ENCODE measurements at places on chromosomes 5 and 9. TPM values are rescaled to one million over a fixed set of nuclear protein-coding genes. Genes with fewer than 3 reads are reported as not detected.
A peak's percentile ranks its signal among the peaks of the same experiment; 100 is the strongest.

DNA sequence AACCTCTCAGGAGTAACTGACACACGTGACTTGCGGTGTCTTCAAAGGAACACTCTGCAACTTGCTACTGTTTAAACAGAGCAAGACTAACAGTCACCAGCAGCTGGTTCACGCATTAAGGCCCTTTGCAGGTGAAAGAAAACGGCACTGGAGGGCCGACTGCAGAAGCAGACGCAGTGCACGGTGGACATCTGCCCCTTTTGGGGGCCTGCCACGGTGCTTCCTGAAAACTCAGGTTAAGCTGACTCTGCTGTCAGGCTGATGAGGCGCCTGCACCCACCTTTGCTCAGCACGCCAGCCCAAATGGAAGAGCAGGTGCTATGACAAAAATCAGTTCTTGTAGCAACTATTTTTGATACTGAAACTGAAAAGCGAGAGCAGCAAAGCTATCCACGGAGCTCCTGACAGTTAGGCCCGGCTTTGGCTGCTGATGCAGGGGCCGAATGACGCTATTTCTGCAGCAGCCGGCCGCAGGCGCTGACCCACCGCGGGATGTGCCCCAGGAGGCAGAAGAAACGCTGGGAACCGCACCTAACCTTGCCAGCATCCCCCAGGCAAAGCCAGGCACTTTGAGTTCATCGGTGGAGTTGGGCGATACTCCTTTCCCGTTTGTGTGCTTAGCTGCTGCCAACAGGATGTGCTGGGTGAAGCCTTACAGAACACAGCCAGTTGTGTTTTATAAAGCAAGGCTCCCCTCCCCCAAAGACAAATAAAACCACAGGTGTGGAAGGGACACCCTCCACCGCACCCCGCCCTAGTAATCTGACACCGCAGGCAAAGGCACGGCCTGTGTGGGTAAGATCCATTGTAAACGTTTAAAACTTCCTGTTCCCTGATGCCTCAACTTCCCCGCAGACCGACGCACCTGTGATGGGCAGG is 21.1 kb upstream of the TERT start:
- peaks cover 36% of the 10 kb centered on the region for H3K36me3 ChIP-seq
- no peaks in the 10 kb centered on the region for H3K27me3 ChIP-seq
- H3K27ac ChIP-seq, result peak overlapping the region; percentile 71
- DNase-seq, result peak; percentile 85
- peaks cover 19% of the 10 kb centered on the region for H3K4me1 ChIP-seq

DNA sequence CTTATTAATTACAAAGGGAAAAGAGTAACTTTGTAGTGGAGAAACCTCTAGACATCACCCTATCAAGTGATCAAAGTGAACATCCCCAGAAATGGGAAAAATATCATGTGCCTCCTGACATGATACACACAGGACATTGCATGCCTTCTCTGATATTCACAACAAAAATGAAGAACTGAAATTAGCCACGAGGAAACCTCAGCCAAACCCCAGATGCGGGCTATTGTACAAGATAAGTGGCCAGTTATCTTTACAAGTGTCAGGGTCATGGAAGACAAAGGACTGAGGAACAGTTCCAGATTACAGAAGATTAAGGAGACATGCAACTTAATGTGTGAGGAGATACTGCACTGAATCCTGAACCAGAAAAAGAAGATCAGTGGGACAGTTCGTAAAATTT is 23.8 kb upstream of the NPM1 start:
- no peaks in the 10 kb centered on the region for H3K36me3 ChIP-seq
- no peak for DNase-seq
- H3K27me3 ChIP-seq, result no peaks in the 10 kb centered on the region
- H3K4me1 ChIP-seq, result no peaks in the 10 kb centered on the region

DNA sequence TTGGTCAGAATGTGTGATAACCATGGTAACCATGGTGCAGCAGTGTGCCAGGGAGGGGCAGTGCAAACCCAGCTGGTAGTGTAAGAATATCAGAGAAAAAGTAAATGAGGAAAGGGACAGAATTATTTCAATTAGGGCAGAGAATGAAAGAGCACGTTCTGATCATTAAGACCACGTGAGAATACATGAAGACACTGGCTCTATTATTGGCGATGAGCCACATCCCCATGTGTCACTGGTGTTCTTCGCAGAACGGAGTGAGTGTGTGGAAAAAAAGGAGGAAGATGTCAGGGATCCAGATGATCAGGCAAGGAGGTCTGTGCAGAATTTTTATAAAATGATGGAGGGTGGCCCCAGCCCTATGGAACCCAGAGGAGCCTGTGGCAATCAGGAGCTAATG is 315.5 kb downstream of the SEMA5A start:
- no peaks in the 10 kb centered on the region for H3K36me3 ChIP-seq
- H3K27ac ChIP-seq, result no peak overlapping the region
- DNase-seq, result no peak
- H3K27me3 ChIP-seq, result no peaks in the 10 kb centered on the region
- H3K4me3 ChIP-seq, result no peak overlapping the region

DNA sequence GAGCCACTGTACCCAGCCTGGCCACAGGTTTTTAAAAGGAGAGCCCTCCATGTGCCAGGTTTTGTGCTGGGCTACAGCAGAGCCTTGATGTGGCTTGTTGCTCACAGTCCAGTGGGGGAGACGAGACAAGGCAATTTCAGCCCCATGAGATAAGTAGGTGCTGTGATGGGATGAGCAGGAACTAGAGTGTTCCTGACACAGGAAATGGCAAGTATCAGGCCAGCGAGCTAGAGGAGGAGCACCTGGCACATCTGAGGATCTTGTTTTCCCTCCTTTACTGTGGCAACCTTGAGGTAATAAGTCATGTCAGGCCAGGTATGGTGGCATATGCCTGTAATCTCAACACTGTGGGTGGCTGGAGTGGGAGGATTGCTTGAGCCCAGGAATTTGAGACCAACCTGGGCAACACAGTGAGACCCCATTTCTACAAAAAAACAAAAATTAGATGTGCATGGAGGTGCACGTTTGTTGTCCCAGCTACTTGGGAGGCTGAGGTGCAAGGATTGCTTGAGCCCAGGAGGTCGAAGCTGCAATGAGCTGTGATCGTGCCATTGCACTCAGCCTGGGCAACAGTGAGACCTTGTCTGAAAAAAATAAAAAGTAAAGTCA is 3.8 kb upstream of the ZDHHC12 start:
- no peaks in the 10 kb centered on the region for H3K27me3 ChIP-seq
- no peak for DNase-seq
- no peak overlapping the region for H3K4me3 ChIP-seq

INSL6 gene
- not detected for total RNA-seq

DNA sequence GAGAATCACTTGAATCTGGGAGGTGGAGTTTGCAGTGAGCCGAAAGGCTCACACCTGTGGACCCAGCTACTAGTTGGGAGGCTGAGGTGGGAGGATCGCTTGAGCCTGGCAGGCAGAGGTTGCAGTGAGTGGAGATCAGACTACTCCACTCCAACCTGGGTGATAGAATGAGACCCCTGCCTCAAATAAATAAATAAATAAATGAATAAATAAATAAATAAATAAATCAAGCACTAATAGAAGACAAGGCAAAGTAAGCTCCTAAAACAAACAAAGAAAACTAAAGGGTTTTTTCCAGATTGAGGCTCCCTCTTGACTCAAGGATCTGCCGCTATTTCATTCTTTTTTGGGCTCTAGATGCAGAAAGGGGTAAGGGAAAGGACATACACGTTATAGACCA is 34.7 kb upstream of the CLINT1 start:
- no peaks in the 10 kb centered on the region for H3K4me1 ChIP-seq
- no peak for DNase-seq
- no peak overlapping the region for H3K4me3 ChIP-seq

DNA sequence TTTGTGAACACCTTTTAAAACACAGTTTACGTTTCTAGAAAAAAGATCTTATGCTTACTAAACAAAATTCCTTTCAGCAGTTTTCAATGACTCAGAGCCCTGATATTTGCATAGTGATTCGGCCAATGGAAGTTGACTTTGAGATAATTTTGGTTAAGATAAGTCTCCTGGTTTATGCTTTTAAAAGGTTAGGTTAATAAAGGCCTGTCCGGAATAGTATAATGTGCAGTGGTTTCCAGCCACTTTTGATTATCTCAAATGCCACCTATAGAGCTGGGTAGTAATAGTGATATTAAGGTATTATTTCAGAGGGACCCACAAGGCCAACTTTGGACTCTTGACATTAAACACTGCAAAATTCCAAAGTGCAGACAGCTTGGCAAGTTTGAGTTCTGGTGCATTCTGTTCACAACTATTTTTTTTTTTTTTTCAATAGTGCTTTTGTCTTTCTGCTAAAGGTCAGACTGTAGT is 86.1 kb downstream of the F2RL2 start:
- no peak overlapping the region for H3K27ac ChIP-seq
- H3K4me3 ChIP-seq, result no peak overlapping the region
- H3K27me3 ChIP-seq, result no peaks in the 10 kb centered on the region

DNA sequence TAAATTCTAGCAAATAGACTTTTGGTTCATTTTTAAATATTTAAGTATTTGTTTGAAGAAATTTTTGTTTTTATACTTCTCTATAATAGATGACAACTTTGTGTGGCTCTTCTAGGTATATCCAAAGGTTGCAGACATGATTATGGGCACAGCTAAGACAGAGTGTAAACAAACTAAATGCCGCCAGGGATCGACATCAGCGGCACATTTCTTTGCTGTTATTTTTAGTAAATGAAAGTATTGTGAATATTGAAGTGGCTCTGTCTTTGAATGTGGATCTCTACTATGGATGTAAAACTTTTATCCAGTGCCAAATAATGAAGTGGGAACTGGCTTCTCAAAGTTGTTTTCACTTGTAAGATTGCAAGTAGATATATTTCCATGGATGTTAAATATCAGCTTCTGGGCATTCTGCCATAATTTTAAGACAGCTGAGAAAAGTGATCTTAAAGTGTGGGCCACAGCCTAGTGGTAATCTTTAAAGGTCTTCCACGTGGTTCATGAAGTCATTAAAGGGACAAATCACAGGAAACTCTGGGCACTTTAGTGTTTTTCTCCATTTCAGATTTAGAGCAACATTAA is 589.9 kb downstream of the ZNF608 start:
- DNase-seq, result no peak
- H3K36me3 ChIP-seq, result no peaks in the 10 kb centered on the region
- no peak overlapping the region for H3K4me3 ChIP-seq
- H3K27ac ChIP-seq, result no peak overlapping the region

Data from upper lobe of right lung (tissue), 1 donor.